Sigmoid colon (tissue), 7 donors: ENCODE measurements at places on chromosomes 5 and 9. TPM values are rescaled to one million over a fixed set of nuclear protein-coding genes. Genes with fewer than 3 reads are reported as not detected.

DNA sequence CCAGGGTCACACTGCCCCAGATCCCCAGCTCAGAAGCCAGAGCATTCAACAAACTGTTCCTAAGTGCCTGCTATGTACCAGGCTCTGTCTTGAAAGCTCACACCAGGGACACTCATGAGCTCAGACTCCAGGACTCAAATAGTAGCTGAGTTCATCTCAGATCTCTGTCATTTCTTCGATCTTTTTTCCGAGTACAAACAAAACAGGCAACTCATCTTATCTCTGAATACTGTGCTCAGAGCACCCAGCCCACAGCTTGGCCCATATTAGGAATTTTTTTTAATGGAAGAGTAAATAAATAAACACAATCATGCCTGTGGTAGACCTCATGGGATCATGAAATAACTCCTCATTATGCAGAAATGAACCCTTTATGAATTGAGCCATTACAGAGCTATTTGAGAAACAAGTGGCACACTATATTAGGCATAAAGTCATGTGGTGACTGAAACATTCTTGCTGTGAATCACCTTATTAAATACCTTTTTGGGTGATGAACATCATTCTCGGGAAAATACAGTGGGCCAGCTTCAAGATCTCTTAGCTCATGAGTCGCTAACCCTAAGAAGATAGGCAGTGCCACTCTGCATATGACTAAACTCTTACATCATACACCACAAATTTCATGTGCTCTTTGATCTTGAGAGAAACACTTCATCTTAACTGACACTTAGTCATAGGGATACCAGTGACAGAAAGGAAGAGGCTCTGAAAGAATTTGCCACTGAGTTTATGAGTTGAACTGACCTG lies 9.9 kb downstream of the SH3RF2 start:
- DNase-seq: no peak

DNA sequence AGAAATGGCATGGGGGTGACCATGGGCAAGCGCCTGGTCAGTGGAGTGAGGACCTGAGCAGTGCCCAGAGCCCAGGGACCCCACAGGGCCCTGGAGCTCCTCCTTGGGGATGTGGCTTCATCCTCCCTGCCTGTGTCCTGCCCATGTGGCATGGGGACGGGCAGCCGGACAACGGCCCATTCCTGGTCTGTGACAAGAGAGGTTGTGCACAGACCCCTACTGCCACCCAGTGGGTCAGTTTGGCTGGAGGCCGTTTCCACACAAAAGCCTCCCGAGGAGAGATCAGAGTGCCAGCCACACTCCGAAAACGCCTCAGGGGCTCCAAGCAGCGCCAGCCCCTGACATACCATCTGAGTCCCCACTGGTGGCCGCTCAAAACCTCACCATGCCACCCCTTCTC lies 19.8 kb downstream of the SLC6A18 start:
- no peak for DNase-seq

- DNase-seq: no peak
These were observed 241.2 kb downstream of the MCTP1 start for GRCh38 chr5:95043648-95044047.

- DNase-seq: no peak
These were observed 340.4 kb downstream of the RASEF start for GRCh38 chr9:82722561-82722960.

The CDX1 gene
- total RNA-seq: 0.71 TPM
